ENCODE measurements at places on chromosomes 3 and 15. TPM values are rescaled to one million over a fixed set of nuclear protein-coding genes. Genes with fewer than 3 reads are reported as not detected.

The TIGIT gene
- not detected for total RNA-seq

The MYLK gene
- 9.5 TPM for total RNA-seq

The KNG1 gene
- 0.37 TPM for total RNA-seq

The CCR4 gene
- total RNA-seq = not detected

The SLC27A2 gene
- total RNA-seq = not detected

GRCh38 chr3:85487375-85487774 lies 528.6 kb downstream of the CADM2 start:
- no peak for DNase-seq

- DNase-seq = no peak
Measured at GRCh38 chr15:32834156-32834555, 116.4 kb downstream of the GREM1 start.

DNA sequence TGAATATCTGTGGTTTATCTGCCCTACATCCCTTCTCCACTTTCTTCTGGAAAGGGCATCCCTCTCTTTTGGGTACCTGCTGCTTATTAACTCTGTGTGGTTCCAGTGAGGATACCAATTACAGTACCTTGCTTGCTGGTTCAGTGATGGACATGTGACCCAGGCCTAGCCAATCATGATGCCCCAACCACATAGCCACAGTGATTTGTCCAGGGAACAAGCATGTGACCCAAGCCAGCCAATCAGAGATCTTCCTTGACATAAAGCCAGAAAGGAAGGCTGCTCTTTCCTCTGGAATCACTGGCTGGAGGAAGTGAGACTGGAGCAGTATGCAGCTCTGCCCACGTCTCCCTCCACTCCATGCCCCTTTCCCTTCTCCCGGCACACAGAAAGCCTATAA lies 10.9 kb upstream of the TMEM158 start:
- DNase-seq = no peak

GRCh38 chr15:101500865-101501551 lies 11.5 kb upstream of the PCSK6 start:
- no peak for DNase-seq

- DNase-seq = no peak
Measured at GRCh38 chr3:106473576-106474475, 605.0 kb upstream of the CBLB start.

All from left ventricle myocardium superior (tissue), 1 donor.